ENCODE measurements at places on chromosomes 13 and 19.

- DNase-seq = peak; percentile 17
Measured at GRCh38 chr13:85298387-85298924, 500.8 kb downstream of the SLITRK6 start.

DNA sequence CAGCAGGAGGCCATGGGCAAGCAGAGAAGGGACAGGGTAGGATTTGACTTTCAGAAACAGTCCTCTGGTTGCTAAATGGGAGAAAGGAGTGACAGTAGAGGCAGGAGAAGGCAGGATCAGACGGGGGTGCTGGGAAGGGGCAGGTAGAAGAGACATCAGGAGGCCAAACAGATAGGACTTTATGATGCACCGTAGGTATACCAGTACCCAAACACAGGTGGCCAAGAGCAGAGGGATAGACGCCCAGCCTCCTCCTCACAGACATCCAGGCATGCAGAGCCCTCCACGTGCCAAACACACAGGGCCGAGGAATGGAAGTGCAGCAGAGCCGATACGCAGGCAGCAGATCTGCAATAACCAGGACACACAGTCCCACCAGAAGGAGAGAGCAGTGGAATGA is 1.3 kb upstream of the AXL start:
- DNase-seq = no peak

- DNase-seq = no peak
Measured at GRCh38 chr19:45355910-45356309, 14.5 kb downstream of the ERCC2 start.

- no peak for DNase-seq
Measured at GRCh38 chr13:56720841-56721240, 419.9 kb upstream of the PRR20A start.

DNA sequence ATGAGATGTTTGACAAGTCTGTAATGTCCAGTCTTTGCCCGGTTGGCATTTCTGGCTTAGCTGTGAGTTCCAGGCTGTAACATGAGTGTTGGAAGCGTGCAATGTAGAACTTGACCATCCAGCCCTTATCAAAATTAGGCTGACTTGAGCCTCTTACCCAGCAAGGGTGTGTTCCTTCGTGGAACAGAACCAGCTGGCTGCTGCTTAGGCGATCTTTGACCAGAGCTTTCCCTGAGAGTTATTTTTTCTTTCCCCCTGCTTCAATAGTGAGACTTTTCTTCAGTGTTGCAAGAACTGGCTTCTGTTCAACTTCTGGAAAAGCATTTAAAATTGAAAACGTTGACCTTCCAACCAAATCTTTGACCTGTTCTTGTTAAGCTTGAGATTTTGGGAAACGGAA is 6.5 kb downstream of the TNFSF13B start:
- DNase-seq = no peak

DNA sequence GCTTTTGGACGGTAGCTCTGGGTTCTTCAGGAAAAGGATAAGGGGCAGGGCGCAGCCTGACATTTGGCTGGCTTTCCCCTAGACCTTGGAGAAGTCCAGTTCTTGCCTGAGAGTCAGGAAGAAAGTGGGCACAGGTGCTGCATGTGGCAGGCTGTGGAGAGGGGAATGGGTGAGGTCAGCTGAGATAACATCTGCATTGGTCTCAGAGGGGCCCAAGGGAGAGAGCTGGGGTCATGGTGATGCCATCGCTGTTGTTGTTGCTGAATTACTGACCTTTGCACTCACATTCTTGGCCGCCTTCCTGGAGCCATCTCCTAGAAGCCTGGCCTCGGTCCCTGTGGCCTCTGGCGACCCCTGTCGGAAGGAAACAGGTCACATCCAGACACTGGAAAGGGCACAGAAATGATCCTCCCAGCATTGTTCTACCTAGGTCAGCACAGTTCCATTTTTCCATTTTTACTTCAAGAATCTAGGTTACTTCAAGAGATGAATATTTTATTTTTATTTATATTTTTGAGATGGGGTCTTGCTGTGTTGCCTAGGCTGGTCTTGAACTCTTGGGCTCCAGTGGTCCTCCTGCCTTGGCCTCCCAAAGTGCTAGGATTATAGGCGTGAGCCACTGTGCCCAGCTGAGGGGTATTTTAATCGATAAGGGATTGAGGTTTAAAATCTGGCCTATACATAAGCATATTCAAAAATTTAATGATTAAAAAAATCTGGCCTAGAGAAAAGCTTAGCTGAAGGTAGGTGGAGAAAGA is 6.5 kb upstream of the LIPE start:
- no peak for DNase-seq

- no peak for DNase-seq
Measured at GRCh38 chr13:48078251-48078656, 16.6 kb downstream of the MED4 start.

DNA sequence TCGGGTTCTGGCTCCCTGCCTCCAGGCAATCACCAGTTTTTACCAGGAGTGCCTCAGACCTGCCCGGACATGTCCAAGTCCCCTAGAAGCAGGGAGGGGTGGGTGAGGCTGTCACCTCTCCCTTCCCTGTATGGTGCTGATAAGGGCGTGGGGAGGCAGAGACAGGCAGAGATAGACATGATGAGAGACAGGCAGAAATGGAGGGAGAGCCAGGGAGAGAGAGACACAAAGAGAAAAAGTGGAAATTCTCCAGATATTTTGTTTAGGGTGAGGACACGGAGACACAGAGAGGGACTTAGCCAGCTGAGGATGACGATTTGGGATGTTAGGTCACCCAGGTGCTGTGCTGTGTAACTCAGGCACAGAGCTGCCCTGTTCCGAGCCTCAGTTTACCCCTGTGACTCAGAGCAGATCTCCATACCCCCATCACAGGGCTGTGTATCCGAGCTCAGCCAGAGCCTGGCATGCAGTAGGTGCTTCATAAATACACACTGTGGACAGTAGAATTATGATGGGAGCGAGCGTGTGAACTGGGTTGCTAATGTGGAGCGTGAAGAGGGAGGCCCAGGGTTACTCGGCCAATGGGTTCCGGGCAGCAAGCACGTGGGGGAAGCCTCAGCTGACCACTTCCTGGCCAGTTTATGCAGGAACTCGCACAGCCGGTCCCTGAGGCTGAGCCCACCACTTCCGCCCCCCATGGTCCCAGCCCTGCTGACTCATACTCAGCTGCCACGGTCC is 11.9 kb upstream of the GDF15 start:
- peak; percentile 87 for DNase-seq

- DNase-seq = peak; percentile 69
Measured at GRCh38 chr19:35903550-35904179, 1.3 kb downstream of the HCST start.

Measured in SJSA1 (cell line).